Kidney epithelial cell (primary cell): ENCODE measurements at places on chromosomes 4 and X.

GRCh38 chrX:3699821-3700381 lies 13.5 kb downstream of the PRKX start:
- DNase-seq, result no peak

GRCh38 chr4:167868163-167868562 lies 224.2 kb upstream of the ANXA10 start:
- no peak for DNase-seq

- peak; percentile 2 for DNase-seq
Observed at GRCh38 chrX:154918060-154918483, 31.9 kb downstream of the F8A1 start.

GRCh38 chrX:368811-369562 lies 17.7 kb downstream of the PPP2R3B start:
- no peak for DNase-seq

- no peak for DNase-seq
Observed at GRCh38 chr4:41844327-41844726, 90.9 kb upstream of the TMEM33 start.

DNA sequence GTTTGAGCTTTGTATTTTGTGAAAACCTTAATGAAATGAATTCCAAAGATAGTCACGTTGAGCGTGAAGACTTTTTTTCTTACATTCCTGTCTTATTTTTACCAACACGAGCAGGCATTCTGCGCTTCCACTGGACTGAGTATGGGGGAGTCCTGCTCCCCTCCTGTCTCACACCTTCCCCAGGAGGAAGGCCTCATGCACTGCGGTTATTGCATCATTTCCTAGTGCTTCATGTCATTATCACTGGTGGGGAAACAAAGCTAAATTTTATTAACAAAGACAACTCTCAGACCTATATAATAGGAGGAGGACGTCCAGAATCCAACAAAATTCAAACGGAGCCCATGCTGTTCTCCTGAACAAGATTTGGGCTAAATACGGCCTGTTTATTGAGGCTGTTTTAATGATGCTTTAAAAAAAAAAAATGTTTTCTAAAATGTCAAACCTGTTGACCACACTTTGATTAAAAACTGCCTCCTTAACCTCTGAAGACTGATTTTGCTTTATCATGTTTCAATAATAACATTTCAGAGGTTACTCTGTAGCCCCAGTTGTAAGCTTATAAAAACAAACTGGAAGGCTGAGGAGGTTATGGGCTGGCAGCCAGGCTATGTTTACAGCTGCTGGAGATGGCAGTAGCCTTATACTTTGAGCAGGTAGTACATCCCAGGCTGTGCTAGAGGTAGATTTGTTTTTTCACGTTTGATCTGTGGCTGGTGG lies 118.0 kb downstream of the SOWAHB start:
- no peak for DNase-seq

DNA sequence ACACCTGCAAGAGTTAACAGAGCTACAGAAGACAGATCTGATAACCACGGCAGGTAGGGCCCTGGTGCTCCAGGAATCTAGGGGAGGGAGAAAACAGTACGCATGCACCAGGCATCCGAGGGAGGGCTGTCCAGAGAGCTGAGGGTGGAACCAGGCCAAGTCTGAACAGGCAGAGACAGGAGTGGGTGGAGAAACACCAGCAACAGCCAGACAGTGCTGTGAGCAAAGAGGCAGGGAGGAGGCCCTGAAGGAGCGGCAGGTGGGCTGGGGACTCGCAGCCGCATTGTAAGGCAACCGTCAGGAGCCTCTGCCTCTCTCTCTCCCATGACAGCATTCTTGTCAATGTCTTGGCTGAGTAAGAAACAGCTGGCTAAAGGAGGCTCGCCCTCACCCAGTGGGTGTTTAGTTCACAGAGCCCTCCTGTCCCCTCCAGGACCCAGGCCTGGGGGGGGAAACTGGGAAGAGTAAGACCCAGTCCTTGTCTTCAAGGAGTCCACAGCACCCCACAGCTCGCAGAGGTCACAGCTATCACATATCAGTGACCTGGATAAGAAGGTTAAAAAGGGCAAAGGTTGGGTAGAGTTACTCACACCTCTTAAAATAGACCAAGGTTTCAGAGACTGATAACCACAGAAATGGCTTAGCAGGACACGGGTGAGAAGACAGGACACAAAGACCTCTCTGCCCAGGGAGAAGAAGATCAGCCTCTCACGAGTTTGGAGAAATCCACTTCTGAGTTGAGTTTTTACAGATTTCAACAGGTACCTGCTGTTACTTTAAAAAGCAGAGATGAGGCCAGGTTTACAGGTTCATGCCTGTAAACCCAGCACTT lies 10.5 kb downstream of the ACSL1 start:
- peak; percentile 77 for DNase-seq

DNA sequence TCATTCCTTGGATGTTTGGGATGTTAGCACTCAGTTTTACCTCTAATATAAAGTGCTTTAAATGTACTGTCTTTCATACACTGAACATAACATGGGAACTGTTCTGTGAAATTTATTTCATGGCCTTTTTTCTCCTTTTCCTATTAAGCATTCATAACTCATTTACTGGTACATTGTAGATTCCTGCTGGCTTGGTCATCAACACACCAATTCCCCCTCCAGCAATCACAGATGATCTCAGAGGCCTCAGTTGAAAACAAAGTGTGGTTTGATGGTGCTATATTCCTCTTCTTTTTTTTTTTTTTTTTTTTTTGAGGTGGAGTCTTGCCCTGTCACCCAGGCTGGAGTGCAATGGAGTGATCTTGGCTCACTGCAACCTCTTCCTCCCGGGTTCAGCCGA lies 61.9 kb upstream of the FAM47B start:
- DNase-seq, result peak; percentile 29

GRCh38 chr4:55028196-55028595 lies 97.2 kb downstream of the KDR start:
- DNase-seq, result no peak

GRCh38 chr4:12118651-12119213 lies 690.0 kb upstream of the HS3ST1 start:
- DNase-seq, result no peak

DNA sequence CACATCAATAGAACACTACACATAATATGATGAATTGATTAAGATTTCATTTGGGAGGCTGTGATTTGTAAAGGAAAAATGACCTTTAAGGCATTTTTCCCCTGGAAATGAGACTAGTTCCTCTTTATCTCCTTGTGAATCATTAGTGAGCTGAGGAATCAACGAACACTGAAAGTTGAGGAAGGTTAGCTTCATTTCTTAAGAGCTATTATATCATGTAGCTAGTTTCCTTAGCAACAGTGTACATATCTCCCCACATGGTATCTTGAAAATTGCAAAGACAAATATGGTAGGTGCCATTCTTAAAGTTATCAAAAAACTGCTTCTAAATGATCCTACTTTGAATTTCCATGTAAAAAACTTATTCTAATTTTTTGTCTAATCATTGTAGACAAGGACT lies 127.5 kb upstream of the NRK start:
- DNase-seq, result no peak

- no peak for DNase-seq
Observed at GRCh38 chr4:165355900-165356300, 22.9 kb upstream of the CPE start.

- no peak for DNase-seq
Observed at GRCh38 chr4:3655485-3655884, 110.7 kb upstream of the ADRA2C start.

GRCh38 chrX:47247206-47247998 lies 14.6 kb downstream of the USP11 start:
- DNase-seq, result no peak

DNA sequence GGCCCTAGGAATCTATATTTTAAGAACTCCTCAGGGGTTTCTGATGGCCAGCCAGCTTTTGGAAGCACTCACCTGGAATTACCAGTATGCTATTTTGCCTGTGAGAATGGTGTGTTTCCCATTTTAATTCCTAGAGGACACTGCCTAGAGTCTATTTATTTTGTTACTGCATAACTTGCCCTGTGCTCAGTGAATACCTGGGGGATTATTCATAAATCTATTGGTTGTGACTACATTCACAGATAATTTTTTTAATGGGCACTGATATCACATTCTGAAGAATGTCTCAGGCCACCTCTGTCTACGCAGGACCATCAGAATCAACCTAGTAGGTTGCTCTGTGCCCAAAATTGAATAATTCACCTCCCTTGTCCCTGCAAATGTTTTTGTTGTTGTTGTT lies 6.7 kb downstream of the ARL13A start:
- no peak for DNase-seq

DNA sequence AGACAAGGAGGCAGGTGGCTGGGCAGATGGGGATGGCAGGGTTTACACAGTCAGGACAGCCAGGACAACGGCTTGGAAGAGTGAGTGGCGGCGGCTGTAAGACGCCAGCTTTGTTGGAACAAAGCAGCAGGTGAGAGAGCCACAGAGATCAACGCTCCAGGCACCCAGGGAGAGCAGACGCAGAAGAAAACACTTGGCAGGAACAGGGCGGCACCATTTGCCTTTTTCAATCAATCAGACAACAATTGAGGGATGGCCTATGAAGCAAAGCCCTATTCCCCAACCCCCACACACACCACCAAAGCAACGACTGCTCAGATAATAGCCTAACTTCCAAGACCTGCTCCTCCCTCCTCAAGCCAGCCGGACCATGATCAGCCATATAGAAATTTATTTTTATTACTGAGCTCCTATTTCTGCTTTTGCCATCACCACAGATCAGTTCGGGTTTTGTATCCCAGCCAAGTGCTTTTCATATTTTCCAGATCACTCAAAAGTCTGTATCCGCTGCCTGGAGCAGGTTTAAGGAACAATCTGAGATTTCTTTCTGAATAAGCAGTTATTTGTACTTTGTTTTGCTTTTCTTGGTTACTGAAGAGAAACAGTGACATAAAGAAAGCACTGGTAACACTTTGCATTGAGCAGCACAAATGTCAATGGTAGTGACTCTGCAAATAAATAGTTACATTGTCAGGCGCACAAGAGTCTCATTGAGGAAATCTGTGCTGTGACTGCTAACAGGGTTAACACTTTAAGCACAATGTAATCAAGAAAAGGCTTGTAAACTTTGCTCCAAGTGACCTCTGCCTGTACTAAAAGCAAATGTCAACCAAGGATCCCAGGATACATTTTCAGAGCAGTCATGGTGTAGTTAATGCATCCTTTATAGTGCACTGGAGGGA lies 81.8 kb upstream of the RBPJ start:
- DNase-seq, result no peak

DNA sequence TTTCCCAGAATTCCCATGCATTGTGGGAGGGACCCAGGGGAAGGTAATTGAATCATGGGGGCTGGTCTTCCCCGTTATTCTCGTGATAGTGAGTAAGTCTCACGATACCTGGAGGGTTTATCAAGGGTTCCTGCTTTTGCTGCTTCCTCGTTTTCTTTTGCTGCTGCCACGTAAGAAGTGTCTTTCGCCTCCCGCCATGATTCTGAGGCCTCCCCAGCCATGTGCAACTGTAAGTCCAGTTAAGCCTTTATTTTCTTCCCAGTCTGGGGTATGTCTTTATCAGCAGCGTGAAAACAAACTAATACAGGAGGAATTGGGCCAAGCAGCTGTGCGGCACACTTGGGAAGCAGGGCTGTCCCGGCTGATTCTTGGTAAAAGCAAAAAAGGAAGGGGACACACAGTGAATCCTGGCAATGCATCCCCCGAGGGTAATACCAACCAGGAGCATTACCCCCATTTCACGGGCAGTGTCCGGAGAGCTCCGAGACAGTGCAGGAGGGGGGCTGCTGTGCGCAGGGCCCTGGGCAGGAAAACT lies 185.7 kb downstream of the AFAP1 start:
- DNase-seq, result no peak

GRCh38 chrX:69014200-69014599 lies 151.1 kb downstream of the PJA1 start:
- DNase-seq, result no peak

DNA sequence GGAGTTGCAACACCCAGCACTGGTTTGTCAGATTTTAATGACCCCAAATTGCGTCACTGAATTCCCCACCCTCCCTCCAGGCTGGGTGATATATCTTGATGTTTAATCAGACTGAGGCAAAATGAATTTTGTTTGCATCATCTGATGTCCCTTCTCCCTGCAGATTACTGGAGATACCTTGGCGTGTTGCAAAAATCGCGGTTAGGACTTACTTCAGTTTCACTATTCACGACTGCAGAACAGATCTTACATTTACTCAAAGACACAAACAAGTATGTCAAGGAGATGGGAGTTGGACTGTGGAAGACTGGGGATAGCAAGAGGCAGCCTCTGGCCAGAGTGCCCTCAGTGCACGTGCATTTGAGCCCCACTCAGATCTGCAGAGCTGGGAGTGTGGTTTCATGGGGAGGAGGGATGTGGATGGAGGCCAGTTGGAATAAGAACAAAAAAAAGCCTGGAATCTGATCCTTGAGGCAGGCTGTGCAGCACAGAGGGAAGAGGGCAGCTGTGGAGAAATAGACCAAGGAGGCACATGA lies 92.2 kb upstream of the MTM1 start:
- no peak for DNase-seq

DNA sequence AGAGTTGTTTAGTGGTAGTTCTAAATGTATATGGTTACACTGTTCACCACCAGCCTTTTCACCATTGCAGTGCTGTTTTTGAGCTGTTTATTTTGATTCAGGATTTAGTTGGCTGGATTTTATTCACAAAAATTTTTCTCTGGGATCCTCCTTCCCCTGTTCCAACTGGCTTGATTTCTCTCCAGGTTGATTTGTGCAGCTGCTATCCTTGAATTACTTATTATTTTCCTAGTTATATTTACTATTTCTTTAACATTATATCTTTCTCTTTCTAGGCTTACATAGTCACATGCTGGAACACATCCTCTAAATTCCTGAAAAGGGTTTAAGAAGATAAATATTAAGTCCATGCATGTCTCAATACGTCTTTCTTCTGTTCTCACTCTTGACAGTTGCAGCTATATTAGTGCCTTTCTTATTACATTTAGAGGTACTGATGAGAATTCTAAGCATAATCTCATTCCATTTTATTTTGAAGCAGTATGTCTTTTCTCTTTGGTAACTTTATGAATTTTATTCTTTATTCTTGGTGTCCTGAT lies 82.2 kb downstream of the SUPT20HL2 start:
- no peak for DNase-seq

DNA sequence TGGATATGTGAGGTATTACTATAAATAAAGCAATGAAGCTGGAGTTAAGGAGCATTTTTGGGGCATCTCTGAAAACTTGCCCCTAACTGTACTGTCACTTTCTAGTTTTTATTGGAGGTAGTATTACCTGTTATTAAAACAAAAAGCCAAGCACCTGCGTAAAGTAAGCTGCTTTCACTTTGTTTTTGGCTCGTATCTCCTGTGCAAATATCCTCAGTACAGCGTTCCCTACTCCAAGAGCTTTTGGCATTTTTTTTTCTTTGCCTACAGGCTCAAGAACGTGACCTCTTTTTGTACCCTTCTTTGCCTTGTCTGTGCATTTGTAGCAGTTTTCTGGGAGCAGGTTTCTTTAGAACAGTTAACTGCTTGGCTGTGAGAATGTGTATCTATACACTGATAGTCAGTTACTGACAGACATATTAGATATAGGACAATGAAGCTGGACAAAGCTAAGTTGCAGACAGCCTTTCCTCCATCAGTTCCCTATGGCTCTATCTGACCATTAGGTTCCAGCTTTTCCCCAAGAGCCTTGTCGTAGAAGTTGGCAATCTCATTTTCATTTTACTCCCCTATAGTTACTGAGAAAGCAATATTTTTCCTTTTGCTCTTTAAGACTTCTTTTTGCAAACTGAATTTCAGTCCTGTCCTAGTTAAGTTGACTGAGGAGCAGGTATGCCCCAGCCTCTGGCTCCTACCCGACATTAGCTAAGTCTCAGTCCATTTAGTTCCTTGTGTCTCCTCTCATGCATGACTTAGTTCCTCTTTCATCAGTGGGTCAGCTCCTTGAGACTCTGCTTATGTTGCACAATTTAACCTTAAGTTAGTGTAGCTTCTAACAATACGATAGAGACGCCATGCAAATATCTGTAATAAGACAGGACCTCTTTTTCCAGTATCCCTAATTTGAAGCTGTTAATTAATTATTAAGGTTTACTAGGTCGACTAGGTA lies 71.5 kb upstream of the HPRT1 start:
- DNase-seq, result peak; percentile 19
